ENCODE measurements at places on chromosomes 6 and 20. TPM values are rescaled to one million over a fixed set of nuclear protein-coding genes. Genes with fewer than 3 reads are reported as not detected.

Gene VSX1
- total RNA-seq = 4.2 TPM

Gene OR2H1
- total RNA-seq = not detected

Gene DZANK1
- 8.0 TPM for total RNA-seq

Gene PYGB
- 77.1 TPM for total RNA-seq

GRCh38 chr6:55320696-55321086 is 6.6 kb upstream of the GFRAL start:
- no peaks in the 10 kb centered on the region for H3K4me1 ChIP-seq
- peak overlapping the region; percentile 68 for H3K27ac ChIP-seq
- DNase-seq = no peak
- H3K36me3 ChIP-seq = no peaks in the 10 kb centered on the region
- no peak overlapping the region for H3K4me3 ChIP-seq

GRCh38 chr6:41092421-41093140 is 19.8 kb downstream of the NFYA start:
- H3K36me3 ChIP-seq = peaks cover 29% of the 10 kb centered on the region
- H3K4me1 ChIP-seq = peaks cover 5% of the 10 kb centered on the region

Gene HAO1
- total RNA-seq = not detected

DNA sequence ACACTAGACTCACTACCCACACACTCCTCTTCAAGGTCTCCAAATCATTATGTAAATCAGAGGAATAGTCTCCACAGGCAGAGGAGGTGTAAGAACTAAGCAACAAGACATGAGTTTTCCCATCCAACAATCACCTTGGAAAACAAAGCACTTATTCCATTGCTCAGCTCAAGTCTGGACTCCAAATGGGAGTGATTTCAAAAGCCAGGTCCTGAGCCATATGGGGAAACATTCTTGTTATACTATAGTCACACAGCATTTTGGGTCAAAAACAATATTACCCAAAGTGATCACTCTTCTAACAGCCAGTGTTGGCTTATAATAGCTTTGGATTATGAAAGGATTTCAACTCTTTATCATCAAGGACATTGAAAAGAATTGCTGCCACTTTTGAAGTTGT is 3.6 kb upstream of the PRPH2 start:
- peaks cover 27% of the 10 kb centered on the region for H3K27me3 ChIP-seq
- no peaks in the 10 kb centered on the region for H3K36me3 ChIP-seq
- H3K4me3 ChIP-seq = no peak overlapping the region
- no peak for DNase-seq
- H3K27ac ChIP-seq = no peak overlapping the region
- H3K4me1 ChIP-seq = no peaks in the 10 kb centered on the region

GRCh38 chr20:44137266-44137801 is 49.7 kb downstream of the JPH2 start:
- DNase-seq = no peak
- peaks cover 7% of the 10 kb centered on the region for H3K4me1 ChIP-seq
- no peak overlapping the region for H3K4me3 ChIP-seq
- H3K27ac ChIP-seq = no peak overlapping the region
- H3K36me3 ChIP-seq = no peaks in the 10 kb centered on the region

DNA sequence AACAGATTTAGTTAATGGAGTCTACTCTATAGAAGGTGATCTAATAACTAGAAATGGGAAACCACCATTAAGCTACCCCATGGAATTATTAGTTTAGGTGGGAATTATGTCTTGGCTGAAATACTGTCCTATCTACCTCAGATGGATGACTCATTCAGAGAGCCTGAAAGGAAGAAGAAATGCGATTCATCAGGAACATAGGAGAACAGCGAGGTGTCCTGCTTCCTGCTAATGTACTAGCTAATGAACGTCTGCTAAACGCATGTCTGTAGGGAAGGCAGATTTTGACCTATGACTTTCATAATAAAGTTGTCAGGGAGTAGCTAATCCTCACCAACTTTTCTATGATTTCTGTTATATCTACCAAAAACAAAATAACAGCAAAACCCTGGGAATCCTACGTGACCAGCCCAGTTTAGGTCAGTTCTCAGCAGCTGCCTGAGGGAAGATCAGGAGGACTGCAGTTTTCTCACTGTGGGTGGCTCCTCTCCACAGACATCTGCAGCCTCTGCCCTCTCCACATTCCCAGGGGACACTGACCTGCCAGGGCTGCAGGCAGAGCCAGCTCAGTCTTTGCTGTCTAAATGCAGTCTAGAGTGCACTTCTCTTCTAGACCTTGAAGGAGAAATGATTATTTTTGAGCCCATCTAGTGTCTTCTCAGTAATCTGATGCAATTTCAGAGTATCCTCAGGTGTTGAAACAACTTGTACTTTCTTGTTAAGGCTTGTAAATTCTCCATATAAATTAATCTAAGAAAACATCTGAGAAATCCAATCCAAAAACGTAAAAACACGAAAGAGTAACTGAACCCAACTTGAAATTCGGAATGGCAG is 18.1 kb upstream of the SFT2D1 start:
- H3K4me1 ChIP-seq = peaks cover 27% of the 10 kb centered on the region
- H3K4me3 ChIP-seq = no peak overlapping the region
- H3K27me3 ChIP-seq = peaks cover 2% of the 10 kb centered on the region
- H3K36me3 ChIP-seq = peaks cover 4% of the 10 kb centered on the region
- no peak overlapping the region for H3K27ac ChIP-seq
- DNase-seq = no peak

DNA sequence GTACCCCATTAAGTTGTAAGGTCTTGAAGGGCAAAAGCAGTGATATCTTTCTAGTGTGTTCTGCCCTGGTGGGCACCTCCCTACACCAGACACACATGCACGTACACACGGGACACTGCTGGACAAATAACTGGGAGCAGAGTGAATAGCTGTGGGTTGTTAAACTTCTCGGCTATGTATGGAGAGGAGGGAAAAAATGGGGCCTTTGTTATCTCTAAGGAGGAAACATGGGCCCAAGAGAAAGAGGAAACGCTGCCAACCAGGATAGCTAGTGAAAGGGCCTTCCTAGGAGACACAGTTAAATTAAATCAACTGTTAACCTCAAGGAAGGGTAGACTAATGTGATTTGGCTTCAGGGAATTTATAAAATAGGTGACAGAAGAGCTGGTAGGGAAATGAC is 169.7 kb downstream of the MYLK4 start:
- DNase-seq = no peak
- H3K4me1 ChIP-seq = peaks cover 35% of the 10 kb centered on the region
- no peaks in the 10 kb centered on the region for H3K36me3 ChIP-seq
- H3K27ac ChIP-seq = peak overlapping the region; percentile 90
- no peak overlapping the region for H3K4me3 ChIP-seq

Gene SLC16A10
- total RNA-seq = 6.2 TPM

DNA sequence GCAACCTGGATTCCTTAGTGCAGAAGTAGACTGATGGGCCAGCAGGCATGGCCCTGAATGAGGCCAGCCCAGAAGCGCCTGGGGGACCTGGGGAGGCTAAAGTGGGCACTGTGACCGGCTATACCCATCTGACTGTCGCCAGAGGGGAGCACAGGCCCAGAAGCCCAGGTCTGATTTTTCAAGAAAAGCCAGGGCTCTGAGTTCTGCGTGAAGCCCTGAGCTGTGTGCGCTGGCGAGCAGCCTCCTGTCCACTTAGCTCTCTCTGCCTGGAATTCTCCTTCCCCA is 111.7 kb downstream of the SULF2 start:
- H3K27me3 ChIP-seq = no peaks in the 10 kb centered on the region
- DNase-seq = no peak
- H3K4me1 ChIP-seq = peaks cover 7% of the 10 kb centered on the region
- no peak overlapping the region for H3K4me3 ChIP-seq
- no peaks in the 10 kb centered on the region for H3K36me3 ChIP-seq

Gene FNDC1
- 0.09 TPM for total RNA-seq

- H3K4me3 ChIP-seq = no peak overlapping the region
- H3K36me3 ChIP-seq = no peaks in the 10 kb centered on the region
- peaks cover 21% of the 10 kb centered on the region for H3K4me1 ChIP-seq
- no peak overlapping the region for H3K27ac ChIP-seq
- no peak for DNase-seq
- H3K27me3 ChIP-seq = no peaks in the 10 kb centered on the region
These were observed 14.8 kb downstream of the PTPRK start for GRCh38 chr6:128505603-128506002.

DNA sequence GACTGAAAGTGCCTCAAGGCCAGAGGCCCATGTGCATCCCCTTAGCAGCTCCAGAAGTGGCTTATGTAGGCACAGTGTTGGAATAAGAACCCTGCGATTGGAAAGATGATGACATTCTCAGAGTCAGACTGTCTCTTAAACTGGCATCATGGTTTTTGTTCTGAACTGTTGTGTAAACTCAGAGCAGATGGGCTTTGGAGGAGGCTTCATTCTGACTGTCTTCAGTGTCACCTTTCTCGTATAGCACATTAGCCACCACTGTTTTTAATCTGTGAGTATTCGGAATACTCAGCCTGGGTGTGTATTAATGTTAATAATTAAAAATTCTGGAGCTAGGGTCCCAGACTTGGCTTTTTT is 140.9 kb downstream of the JARID2 start:
- peaks cover 80% of the 10 kb centered on the region for H3K4me1 ChIP-seq
- no peaks in the 10 kb centered on the region for H3K36me3 ChIP-seq
- DNase-seq = no peak

Gene EBF4
- 23.2 TPM for total RNA-seq

- no peaks in the 10 kb centered on the region for H3K36me3 ChIP-seq
- no peaks in the 10 kb centered on the region for H3K4me1 ChIP-seq
- H3K4me3 ChIP-seq = no peak overlapping the region
- H3K27ac ChIP-seq = no peak overlapping the region
- DNase-seq = no peak
- peaks cover 72% of the 10 kb centered on the region for H3K27me3 ChIP-seq
These were observed 23.7 kb upstream of the RBPJL start for GRCh38 chr20:45282700-45283550.

GRCh38 chr6:161578478-161578877 is 304.6 kb upstream of the AGPAT4 start:
- no peak overlapping the region for H3K4me3 ChIP-seq
- H3K27ac ChIP-seq = no peak overlapping the region
- no peaks in the 10 kb centered on the region for H3K36me3 ChIP-seq
- DNase-seq = no peak
- H3K27me3 ChIP-seq = no peaks in the 10 kb centered on the region

DNA sequence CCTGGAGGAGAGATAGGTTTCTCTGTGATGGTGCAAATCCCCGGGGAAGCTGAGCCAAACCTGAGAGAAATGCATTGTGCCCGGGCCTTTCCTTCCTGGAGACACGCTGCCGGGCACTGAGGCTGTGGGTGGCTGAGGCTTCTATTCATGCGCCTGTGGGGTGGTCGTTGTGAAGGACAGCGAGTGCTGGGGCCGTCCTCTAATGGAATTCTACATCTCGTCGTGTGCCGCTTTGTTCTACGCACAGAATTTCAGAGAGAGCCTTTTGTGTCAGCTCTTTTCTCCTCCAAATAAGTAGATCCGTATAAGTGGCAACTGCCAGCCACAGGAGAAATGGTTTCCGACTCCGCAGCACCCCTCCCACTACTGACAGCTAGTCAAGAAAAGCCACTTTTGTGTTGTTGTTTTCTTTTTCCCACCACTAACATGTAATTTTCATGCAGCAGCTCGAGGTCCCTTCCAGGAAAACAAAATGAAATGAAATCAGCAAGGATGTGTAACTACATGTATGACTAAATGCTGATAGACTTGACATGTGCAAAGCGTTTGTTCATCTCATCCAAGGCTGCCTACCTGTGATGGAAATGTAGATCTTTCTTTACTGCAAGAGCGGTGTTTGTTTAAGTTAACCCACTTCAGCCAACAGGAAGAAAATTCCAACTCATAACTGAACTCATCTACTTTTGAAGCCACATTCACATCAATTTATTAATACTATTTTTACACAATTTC is 26.4 kb upstream of the PXDC1 start:
- H3K4me3 ChIP-seq = peak overlapping the region; percentile 5
- peak overlapping the region; percentile 59 for H3K27ac ChIP-seq
- no peaks in the 10 kb centered on the region for H3K36me3 ChIP-seq
- peak; percentile 37 for DNase-seq
- peaks cover 20% of the 10 kb centered on the region for H3K4me1 ChIP-seq
- peaks cover 67% of the 10 kb centered on the region for H3K27me3 ChIP-seq

Gene TRDN
- total RNA-seq = not detected

DNA sequence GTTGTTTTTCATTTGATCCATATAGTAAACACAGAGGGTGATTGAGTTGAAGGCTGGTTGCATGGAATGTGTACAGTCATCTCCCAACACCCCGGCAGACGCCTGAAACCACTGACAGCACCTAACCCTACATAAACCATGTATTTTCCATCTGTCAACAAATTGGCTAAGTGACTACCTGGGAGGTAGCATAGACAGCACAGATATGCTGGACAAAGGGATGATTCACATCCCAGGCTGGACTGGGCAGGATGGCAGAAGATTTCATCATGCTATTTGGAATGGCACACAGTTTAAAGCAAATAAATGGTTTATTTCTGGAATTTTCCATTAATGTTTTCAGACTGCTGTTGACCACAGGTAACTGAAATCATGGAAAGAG is 4.4 kb upstream of the VIP start:
- H3K27me3 ChIP-seq = peaks cover 37% of the 10 kb centered on the region
- no peak overlapping the region for H3K27ac ChIP-seq
- no peaks in the 10 kb centered on the region for H3K36me3 ChIP-seq
- H3K4me1 ChIP-seq = no peaks in the 10 kb centered on the region
- DNase-seq = no peak

DNA sequence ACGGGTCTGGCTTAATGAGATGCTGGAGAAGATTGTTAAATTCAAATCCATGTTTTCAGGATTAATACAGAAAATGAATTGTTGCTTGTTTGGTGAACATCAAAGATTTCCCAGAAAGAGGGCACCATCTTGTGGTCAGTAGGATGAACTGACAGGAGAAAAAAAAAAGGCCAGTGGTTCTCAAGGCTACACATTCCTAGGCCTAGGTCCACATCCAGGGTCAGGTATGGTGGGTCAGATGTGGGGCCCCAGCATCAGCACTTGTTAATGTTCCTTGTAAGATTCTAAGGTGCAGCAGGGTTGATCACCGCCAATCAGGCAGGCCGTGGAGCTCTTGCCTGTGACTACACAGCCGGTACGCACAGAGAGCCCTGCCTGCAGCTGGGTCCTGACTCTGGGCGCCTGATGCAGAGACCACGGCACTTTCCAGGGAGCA is 34.0 kb upstream of the FOXO3 start:
- no peaks in the 10 kb centered on the region for H3K36me3 ChIP-seq
- H3K4me3 ChIP-seq = no peak overlapping the region
- H3K4me1 ChIP-seq = peaks cover 10% of the 10 kb centered on the region
- H3K27me3 ChIP-seq = no peaks in the 10 kb centered on the region
- DNase-seq = no peak

DNA sequence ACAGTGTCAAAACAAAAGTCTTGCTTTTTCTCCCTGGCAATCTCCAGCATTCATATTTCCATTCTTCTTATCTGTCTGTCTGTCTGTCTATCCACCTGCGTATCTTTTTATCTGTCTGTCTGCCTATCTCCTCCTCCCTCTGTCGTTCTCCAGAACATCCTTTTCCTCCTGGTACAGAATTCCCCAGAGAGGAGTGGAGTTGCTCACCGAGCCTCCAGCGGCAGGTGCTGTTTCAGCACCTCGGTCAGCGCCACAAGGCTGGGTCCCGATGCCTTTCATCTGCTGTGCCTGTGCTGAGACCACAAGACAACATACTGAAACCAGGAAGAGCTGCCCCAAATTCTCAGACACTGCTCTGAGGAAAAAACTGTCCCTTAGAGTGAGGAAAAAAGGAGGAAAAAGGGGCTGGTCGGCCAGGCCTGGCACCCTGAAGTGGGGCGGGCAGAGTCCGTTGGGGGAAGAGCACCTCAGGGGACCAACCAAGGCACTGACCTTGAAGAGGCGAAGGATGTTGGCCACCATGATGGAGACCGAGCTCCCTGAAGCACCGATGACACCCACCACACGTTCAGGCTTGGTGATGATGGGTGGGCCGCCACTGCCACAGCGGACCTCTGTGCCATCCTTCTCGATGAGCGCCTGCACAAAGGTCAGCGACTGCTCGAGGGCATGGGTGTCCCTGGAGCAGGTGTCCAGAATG is 13.3 kb downstream of the GRM4 start:
- H3K36me3 ChIP-seq = no peaks in the 10 kb centered on the region
- no peak overlapping the region for H3K4me3 ChIP-seq
- H3K27ac ChIP-seq = no peak overlapping the region
- peak; percentile 73 for DNase-seq

Data from neural crest cell (in vitro differentiated cells).